A673 (cell line): ENCODE measurements at places on chromosomes 3 and 15. TPM values are rescaled to one million over a fixed set of nuclear protein-coding genes. Genes with fewer than 3 reads are reported as not detected.

Gene KIF7
- 9.5 and 11.3 TPM in 2 replicates for total RNA-seq

GRCh38 chr3:87186608-87187159, 40.4 kb upstream of the CHMP2B start:
- no peak for DNase-seq

DNA sequence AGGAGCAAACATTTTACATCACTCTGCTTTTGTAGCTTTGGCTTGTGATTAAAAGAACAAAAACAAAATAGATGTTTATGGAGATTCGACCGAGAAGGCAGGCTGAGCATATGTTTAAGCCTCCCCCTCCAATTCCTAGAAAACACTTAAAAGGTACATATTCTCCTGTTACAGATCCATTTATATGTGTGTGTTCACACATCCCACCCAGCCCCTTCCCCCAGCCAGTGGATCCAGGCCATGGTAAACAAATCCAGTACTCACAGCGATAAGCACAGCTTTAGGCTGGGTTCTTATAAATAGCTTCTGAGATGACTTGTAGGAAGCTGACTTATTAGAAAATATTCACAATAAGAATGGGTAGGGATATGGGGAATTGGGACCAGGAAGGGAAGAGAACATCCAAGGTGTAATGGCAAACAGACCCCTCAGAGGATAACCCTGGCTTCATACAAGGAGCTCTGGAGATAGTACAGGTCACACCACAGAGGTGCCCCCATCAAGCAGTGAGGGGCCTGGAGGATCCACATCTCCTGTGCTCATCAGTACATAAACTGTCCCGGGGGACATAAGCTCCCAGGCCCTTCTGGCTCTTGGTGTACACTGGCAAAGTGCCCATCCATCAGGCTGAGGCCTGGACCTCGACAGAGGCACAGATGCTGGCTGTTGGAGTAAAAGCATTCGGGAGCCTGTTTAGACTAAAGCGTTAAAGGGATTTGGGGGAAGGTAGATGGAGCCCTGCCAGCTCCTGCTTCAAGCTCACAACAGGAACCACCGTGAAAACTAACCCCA, 70.0 kb upstream of the UBE2E1 start:
- DNase-seq = peak; percentile 40

- peak; percentile 32 for DNase-seq
These were observed 71.6 kb upstream of the ZNF280D start for GRCh38 chr15:56804938-56805337.

- DNase-seq = peak; percentile 58
These were observed 1.2 kb downstream of the IGDCC4 start for GRCh38 chr15:65421360-65422215.

DNA sequence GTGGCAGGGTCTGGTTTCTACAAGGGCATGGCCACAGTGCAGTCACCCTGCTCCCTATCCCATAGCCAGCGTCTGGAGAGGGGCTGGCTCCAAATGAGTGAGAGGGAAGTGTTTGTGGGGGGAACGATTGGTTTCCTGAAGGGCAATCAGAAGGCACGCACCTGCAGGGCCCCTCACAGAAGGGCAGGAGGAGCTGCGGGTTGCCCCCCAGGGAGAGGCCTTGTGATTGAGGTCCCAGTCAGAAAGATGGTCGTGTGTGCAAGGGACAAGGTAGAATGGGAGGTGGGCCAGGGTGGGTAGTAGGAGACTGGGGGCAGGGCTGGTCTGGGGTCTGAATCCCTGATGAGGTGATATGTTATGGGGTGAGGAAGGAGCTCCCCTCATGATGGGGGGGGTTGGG, 35.8 kb downstream of the LIMD1 start:
- no peak for DNase-seq

DNA sequence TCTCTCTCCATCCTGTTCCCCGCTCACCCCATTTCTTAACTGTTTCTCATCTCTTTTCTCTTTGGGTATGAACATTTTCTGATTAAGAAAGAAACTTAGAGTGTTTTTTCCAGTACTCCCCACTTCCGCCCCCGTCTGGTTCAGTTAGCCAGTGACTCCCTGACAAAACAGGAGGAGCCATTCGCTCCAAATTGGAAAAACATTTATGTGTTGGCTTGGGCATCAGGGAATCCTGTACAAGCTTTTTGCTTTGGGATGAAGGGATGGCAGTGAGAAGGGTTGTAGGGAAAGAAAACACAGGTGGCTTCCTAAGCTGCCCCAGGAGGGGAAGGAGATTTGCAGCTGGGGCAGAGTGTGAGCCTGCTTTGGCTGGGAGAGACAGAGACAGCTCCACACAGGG, 47.0 kb downstream of the BOC start:
- DNase-seq = no peak
